ENCODE measurements at places on chromosomes 11 and 22. TPM values are rescaled to one million over a fixed set of nuclear protein-coding genes. Genes with fewer than 3 reads are reported as not detected.
A peak's percentile ranks its signal among the peaks of the same experiment; 100 is the strongest.

DNA sequence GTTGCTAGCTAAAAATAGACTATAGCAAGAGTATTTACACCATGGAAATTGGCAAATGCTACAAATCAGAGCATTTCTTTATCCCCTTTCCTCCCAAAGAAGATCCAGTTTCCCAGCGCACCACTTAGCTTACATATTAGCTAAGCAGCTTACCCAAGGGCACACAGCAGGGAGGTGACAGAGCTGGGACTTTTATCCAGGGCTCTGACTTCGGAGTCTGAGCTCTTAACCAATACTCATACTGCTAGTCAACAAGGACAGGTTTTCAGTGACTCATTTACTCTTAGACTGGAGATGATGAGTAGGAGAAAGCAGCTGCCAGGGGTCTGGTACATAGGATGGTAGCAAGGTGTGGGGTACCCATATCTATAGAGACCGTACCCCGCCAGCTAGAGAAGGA is 38.4 kb downstream of the NAV2 start:
- DNase-seq, result no peak

GRCh38 chr11:81658722-81659121 is 1074.9 kb downstream of the FAM181B start:
- DNase-seq, result peak; percentile 43

XKR3 gene
- total RNA-seq, result 1.9 TPM

PAMR1 gene
- not detected for total RNA-seq

MS4A6E gene
- not detected for total RNA-seq

Data from SK-MEL-5 (cell line).